ENCODE measurements at places on chromosomes 3 and 15.

- DNase-seq = no peak
Observed at GRCh38 chr15:72570059-72570458, 84.4 kb upstream of the GOLGA6B start.

- no peak for DNase-seq
Observed at GRCh38 chr3:69065318-69065964, 13.3 kb upstream of the TMF1 start.

GRCh38 chr3:158717576-158717975 lies 14.7 kb downstream of the RARRES1 start:
- no peak for DNase-seq

- DNase-seq = peak; percentile 39
Observed at GRCh38 chr3:43879166-43879565, 188.4 kb downstream of the ABHD5 start.

DNA sequence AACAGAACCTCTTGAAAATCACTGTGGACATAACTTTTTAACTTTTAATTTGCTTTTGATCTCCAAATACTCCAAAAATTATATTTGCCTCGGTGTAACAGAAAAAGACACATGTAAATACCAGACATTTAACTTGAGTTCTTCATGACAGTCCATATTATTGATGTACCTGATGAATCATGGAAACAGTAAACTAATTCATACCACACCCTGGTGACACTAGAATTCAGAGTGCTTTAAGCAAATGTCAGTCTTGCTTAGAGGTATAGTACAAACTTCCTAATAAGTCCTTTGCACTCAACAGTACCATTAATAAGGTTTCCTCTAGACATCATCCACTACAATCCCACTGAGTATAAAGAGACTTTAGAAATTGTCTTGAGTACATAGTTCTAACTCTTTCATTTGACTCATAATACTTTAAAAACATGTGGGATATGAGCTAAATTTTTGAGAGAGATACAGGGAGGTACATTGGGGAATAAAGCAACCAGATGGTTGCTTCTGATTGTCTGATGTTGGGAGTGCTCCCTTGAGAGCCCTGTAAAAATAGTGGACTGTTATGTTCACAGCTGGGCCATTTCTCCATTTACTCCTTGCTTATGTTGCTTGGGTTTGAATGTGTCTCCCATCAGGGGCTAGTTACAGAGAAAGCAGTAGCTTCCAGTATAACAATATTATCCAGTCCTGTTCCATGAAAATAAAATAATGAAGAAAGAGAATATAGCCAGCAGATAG lies 175.7 kb downstream of the ALCAM start:
- DNase-seq = no peak

DNA sequence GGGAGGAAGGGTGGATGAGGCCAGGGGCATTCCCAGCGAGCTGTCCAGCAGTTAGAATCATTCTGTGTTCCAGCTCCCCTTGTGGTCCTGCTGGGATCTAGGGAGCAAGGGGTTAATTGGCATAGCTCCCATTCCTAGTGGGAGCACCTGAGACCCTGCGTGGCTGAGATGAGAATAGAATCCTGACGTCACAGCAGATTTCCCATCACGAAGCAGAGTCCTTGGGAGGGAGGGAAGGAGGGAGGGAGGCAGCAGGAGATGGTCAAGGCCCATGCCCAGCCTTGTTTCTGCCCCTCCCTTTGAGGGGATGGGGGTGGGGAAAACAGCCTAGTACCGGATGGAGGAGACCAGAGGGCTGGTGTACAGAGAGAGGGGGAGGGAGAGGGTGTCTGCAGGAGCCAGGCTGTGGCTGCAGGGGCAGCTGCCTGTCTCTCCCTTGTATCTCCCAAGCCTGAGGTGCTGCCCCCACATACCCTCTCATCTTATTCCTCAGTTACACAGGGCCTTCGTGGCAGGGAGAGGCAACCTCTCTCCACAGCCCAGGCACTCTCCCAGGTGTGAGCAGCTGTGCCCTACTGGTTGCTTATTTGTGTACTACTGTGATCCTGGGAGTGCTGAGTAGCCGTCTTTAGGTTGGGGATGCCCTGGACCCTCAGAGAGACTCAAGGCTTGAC lies 5.4 kb downstream of the TYRO3 start:
- DNase-seq = no peak

- no peak for DNase-seq
Observed at GRCh38 chr15:94174399-94174802, 57.0 kb upstream of the MCTP2 start.

DNA sequence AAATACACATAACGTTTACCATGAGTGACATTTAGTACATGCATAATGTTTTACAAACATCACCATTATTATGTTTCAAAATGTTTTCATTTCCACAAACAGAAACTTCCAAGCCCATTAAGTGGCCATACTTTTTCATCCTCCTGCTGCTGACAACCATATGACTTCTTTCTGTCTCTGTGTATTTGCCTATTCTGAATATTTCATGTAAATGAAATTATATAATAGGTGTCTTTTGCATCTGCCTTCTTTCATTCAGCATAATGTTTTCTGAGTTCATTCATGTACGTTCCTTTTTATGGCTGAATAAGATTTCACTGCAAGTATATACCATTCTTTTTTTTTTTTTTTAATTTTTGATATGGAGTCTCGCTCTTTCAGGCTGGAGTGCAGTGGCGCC lies 209.0 kb downstream of the DOCK3 start:
- DNase-seq = no peak

All from ELR (cell line).